ENCODE measurements at places on chromosomes 1 and 21.

GRCh38 chr1:53091841-53092645 is 30.0 kb downstream of the PODN start:
- DNase-seq: no peak

GRCh38 chr1:31936278-31936980 is 1.7 kb downstream of the PTP4A2 start:
- DNase-seq: no peak

GRCh38 chr1:2125350-2126211 is 69.0 kb downstream of the FAAP20 start:
- DNase-seq: no peak

- no peak for DNase-seq
These were observed 39.1 kb upstream of the ENAH start for GRCh38 chr1:225691861-225692516.

- DNase-seq: no peak
These were observed 360.7 kb downstream of the PTBP2 start for GRCh38 chr1:97082160-97082848.

DNA sequence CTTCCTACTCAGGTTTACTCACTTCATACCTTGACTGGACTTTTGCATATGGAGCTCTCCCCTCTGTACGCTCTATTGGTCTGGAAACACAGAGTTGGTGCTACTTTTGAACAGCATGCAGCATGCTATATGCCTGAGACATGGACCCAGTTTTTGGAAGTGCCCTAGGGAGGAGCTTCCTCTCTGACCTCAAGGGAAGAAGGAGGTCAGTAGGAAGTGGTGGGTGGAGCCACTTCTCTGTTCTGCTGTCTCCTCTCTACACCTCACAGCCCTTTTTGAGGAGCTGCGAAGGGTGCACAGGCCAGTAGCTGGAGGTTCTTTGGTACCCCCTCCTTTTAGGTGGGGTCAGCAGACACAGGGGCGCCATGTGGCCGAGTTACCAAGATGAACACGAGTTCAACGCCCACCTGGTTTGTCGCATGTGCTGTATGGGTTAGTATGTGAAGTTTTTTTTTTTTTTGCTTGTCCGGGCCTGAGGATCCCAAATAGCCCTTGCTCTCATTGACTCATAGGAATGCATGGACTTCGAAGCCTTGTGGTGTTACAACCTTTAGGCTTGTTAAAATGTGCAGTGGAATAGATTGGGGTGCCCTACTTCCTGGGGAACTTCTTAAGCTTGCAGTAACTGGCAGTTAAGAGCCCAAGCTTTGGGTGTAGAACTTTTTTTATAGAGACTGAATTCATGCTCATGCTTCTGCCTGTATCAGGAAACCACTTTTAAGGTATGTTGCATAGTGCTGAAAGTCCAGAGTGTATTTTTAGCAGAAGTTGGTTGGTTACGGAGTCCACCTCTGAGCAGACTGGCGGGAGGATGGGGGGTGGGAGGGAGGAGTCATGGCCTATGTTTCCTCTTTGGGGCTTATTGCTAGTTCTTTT is 10.7 kb downstream of the MACF1 start:
- DNase-seq: no peak

- DNase-seq: no peak
These were observed 21.5 kb downstream of the EPHB2 start for GRCh38 chr1:22731924-22732720.

- no peak for DNase-seq
These were observed 25.1 kb upstream of the B3GALT2 start for GRCh38 chr1:193211539-193211938.

DNA sequence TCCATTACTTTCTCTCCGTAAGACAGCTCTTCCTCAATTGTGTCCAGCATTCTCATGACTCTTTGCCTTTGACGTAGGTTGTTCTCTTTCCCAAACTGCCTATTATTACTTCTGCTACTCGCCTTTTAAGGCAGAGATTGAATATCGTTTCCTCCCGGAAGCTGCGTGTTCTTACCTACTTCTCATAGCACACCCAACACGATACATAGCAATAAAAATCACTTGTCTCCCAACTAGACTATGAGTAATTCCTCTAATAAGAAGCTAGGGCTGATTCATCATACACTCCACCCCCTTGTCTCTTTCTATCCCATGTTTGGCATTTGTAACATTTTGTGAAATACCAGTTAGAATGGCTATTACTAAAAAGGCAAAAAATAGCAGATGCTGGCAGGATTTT is 55.8 kb upstream of the SGIP1 start:
- DNase-seq: no peak

DNA sequence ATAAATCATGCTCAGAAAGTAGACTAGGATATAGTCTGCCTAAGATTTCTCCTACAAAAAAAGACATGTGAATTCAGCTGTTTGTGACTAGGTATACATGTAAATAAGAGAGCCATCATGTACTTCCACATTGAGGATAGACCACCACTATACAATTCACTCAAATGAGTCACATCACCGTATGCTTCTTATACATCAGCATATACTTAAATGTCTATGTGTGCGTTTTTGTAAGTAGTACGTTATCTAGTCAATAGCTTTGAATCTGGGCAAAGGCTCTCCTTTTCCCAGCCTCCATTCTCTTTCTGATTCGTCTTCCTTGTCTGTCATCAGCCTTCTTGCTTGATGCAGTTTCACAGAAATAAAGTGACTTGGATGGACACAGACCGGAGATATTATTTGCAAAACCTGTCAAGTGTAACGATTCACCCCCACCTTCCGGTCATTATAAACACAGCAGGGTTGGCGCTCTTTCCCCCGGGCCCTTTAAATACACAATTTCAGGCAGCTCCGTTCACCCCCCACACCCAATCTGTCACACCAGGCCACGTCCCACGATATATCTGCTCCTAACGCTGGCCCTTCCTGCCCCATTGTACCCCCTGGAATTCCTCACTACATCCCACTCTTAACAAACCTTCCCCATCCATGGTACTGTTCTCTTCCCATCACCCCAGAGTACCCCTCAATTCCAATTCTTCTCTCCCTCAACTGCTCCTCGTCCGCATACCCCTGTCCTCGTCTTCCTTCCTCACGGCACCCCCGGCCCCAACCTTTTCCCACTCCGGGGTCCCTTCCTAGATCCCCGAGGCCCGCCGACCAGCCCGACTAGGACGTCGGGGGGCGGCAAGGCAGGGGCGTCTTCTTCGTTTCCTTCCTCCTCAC is 636 bp downstream of the VAMP4 start:
- peak; percentile 15 for DNase-seq

DNA sequence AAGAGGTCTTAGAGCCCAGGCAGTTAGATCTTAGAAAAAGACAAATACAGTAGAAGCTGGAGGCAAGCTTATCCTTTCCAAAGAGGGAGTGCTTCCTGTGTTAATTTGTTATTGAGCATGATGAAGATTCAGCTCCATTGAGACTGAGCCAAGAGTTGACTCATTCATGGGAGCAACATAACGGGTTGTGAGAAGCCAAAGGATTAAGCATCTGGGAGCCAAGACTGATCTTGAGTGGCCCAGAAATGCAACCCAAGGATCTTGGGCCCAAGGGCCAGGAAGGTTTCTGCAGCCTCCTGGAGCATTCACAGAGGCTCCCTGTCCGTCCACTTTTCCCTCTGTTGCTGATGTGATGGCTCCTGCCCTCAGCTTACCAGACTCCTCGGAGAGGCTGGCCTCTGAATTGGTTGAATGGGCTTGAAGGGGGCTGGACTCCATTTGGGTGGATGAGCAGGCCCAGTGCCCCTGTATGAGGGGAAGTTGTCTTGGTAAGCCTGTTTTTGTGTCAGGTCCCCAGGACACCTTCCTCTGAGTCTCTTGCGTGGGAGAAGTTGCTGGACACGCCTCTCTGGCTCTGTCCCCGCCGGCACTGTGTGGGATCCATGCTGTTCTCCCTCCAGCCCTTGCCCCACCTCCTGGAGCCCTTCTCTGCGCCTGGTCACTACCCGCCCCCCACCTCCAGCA is 42.4 kb downstream of the PDE9A start:
- DNase-seq: no peak

DNA sequence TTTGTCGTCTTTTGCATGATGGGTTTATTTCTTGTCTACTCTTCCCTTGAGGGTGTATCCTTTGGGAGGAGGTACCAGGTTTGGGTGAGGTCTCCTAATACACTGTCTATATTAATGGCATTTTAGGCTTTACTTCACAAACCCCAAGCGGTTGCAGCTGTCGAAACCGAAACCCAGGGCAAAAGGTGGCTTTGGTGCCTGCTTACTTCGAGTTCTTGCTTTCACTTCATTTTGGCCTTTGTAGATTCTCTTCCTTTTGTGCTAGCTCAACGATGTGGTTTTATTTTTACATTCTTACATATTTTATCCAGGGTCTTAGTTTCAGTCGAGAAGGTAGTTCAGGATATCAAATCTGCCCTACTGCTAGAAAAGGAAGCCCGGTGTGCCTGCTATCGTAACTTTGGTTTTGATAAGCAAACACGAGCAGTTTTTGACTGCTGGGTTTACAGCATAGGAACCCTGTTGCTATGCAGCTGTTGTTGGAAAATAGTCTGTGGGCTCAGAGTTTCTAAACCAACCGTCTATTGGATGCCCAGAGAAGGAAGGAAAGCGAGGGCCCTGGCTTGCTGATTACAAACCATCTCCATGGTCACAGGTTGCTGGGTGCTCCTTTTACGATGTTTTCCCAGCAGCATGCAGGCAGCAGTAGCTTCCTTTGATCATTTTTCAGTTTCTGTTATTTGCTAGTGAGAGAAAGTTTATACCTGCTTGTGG is 9.8 kb upstream of the TSPAN2 start:
- DNase-seq: peak; percentile 31

- DNase-seq: no peak
These were observed 59.3 kb downstream of the IGSF21 start for GRCh38 chr1:18166929-18167328.

Measured in NCI-H345 (cell line).